ENCODE measurements at places on chromosomes 11 and 22.

DNA sequence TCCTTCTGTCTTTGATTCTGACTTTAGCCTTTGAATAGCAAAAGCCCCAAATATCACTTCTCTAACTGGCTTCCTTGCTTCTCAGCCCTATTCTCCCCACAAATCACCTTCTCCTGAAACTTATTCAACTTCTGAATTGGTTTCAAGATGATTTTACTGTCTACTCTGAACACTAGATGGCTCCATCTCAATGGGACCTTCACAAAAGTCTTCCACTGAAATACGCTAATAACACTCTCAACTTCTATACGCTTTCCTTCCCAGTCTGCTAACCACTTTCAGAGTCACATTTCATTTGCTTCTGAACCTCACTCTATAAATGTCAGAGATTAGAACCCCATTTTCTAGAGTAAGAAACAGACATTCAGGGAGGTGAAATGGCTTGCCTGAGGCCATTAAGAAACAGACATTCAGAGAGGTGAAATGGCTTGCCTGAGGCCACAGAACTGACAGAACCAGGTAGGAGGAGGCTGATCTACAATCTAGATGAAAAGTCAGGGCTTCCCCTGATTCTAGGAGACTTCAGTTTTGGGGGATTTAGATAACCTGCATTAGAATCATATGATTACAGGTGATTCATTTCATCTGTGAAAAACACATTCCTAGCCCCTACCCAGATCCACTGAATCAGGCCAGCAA lies 20.6 kb downstream of the MORC2 start:
- no peak for DNase-seq

GRCh38 chr11:42249956-42250355 lies 790.5 kb upstream of the LRRC4C start:
- DNase-seq: no peak

DNA sequence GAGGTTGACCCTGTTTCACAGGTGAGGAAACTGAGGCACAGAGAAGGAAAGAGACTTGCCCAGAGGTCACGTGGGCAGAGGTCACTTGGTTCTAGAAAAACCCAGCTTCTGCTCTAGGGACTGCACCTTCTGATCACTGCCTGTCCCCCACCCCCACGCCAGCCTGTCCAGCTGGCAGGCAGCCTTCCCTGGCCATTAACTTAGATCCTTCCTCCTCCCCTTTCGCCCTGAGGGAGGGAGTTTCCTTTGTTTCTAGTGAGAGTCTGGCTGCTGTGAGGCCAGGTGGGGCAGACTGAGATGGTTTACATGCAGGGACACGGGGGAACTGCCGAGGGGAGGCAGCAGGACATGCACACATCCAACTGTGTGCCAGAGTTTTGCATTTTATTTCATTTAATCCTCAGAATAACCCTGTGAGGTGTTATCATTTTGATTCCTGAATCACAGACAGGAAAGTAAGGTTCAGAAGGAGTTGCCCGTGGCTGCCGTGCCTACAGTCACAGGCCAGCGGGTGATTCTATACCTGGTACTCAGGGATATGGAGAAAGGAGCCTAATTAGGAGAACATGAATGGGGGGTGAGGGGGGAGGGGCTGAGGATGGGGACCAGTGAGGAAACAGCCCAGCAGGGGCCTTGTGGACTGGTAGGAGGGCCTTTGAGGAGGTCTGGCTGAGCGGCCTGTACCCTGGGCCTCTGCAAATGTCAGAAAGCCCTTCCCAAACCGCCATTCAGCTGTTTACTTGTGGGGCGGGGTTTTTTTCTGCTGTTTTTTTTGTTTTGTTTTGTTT lies 3.4 kb downstream of the FAM83F start:
- DNase-seq: no peak

GRCh38 chr22:37801946-37802309 lies 5.8 kb upstream of the GCAT start:
- no peak for DNase-seq

DNA sequence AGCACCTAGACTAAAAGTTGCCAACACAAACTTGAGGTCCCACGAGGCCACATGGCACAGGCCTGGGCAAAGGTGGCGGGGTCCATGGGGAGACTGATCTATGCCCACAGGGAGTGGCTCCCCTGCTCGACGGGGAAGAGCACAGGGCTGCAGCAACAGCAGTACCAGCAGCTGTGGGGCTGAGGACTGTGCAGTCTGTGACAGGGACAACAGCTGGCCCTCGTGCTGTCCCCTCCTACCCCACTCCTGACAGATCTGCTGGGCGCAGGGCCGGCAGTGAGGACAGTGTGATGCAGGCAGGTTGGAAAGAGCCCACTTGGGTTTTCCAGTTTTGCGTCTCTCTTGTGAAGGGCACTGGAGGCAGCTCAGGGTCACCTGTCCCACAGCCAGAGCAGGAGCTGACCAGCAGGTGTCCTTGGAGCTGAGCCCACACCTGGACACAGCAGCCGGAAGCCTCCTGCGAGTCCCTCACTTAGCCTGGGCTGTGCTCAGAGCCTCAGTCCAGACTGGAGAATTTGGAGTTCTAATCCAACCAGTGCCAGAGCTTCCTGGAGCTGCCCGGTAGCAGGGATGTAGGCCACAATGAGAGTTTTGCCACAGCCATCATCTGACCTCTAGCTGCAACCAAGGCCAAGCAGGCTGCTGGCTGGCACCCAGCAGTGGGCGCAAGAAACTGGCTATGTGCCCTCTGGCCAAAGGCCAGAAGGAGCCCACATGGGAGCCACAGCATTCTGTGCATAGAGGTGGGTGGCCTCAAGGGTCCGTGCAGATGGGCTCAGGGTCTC lies 3.6 kb upstream of the GAS2L1 start:
- no peak for DNase-seq

GRCh38 chr22:37659066-37659896 lies 758 bp downstream of the PDXP start:
- no peak for DNase-seq

DNA sequence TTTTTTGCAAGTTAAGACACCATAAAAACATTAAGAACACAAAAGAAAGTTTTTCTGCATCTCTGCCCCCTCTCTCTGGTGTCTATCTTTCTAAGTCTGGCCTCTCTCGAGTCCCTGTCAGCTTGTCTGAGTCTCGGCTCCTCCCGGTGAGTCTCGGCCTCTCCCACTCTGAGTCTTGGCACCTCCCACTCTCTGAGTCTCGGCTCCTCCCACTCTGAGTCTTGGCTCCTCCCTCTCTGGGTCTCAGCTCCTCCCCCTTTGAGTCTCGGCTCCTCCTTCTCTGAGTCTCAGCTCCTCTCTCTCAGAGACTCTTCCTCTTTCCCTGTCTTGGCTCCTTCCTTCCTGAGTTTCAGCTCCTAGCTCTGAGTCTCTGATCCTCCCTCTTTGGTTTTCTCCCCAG lies 72.5 kb upstream of the AMPD3 start:
- no peak for DNase-seq

DNA sequence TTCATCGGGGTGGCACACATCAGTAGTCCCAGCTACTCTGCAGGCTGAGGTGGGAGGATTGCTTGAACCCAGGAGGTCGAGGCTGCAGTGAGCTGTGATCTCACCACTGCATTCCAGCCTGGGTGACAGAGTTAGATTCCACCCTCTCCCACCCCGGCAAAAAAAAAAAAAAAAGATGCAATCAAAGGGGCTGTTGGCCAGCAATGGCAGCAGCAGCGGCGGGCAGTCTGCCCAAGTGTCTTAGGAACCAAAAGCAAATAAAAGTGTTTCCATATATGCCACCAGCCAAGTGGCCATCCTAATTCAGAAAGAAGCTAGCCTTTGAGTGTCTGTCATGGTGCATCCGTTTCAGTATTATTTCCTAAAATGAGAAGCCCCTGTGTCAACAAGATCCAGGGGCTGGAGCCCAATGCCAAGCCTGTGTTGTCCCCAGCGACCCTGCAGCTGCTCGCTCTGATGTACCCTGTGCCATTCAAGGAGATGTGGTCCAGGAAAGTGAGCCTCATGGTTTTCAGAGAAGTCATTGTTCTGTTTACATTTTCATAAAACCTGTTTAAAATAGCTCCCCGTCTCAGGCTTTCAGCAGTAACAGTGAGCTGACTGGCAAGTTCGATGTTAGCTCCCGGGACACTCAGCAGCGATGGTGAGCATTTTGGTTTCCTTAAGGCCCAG lies 12.5 kb downstream of the CDPF1 start:
- no peak for DNase-seq

DNA sequence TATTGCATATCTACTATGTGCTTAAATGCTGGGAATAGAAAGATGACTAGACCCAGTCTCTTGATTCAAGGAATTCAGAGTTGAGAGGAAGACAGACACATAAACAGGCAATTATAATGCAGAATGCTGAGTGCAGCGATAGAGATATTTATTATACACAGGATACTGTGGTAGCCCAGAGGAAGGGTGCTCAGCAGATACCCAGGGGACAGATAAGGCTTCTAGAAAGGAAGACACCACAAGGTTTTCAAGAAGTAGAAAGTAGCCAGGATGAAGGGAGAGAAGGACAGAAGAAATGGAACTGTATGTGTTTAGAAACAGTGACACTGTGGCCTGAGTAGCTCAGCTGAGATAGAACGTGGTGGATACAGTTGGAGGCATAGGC lies 79.4 kb upstream of the NNMT start:
- DNase-seq: no peak

GRCh38 chr11:129937592-129938238 lies 42.3 kb upstream of the NFRKB start:
- DNase-seq: no peak

DNA sequence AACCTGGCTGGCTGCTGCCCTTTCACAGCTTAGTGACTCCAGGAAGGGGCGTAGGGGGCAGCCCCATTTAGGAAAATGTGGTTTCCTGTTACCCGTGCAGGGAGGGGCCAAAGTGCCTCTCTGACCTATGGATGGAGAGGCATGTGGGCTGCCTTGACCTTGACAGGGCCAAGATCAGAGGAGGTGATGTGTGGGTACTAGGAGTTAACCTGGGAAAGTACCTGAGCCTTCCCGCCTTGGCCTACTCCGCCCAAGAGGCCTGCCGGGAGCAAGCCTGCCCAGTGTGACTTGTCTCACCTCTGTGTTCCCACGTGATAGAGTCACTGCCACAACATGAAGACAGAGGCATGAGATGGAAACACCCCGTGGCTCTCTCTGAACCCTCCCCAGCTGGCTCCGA lies 33.4 kb downstream of the GRAMD4 start:
- no peak for DNase-seq

GRCh38 chr11:13896175-13896980 lies 66.1 kb upstream of the SPON1 start:
- no peak for DNase-seq

- no peak for DNase-seq
Observed at GRCh38 chr11:17651681-17652080, 67.7 kb upstream of the MYOD1 start.

GRCh38 chr11:9562716-9563115 lies 10.8 kb upstream of the WEE1 start:
- no peak for DNase-seq

DNA sequence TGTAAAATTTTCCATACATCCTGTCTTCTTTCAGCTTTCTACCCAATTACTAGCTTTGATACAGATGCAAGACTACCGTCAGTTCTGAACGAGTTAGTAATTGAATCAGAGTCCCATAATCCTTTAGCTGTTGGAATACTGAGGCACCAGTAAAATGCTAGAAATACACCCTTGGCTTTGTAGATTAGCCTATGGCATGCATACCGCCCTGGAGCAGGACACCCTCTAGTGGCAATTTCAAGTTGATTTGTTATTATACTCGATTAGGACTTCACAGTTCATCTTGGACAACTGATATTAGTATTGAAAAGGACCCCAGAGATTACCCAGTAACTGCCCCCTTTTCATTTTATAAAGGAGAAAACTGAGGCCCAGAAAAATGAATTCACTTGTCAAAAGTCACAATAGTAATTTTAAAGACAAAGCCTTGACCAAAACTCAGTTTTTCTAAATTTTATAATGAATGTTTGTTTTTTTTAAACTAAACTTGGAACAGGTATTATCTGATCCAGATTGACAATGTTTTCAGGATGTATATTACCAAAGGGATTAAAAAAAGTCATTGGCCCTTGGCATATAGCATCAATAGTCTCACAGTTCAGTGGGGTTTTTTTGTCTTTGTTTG lies 72.6 kb downstream of the HIPK3 start:
- no peak for DNase-seq

DNA sequence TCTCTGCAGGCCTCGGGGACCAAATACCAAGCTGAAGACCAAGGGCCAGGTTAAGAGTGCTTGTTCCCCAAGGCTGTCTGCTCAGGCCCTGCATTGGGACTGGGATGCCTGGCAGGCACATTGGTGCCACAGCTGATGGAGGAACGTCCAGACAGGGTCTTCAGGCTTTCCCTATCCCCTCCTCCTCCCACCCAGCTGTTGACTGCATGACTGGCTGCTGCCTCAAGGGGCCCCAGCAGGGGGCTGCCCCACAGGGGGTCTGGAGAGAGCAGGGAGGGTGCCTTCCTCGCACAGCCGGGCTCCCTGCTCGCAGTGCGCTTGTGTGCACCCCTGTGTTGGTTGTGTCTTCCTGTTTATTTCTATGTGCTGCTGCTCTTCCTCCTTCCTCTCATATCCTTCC lies 9.9 kb downstream of the RCOR2 start:
- no peak for DNase-seq

DNA sequence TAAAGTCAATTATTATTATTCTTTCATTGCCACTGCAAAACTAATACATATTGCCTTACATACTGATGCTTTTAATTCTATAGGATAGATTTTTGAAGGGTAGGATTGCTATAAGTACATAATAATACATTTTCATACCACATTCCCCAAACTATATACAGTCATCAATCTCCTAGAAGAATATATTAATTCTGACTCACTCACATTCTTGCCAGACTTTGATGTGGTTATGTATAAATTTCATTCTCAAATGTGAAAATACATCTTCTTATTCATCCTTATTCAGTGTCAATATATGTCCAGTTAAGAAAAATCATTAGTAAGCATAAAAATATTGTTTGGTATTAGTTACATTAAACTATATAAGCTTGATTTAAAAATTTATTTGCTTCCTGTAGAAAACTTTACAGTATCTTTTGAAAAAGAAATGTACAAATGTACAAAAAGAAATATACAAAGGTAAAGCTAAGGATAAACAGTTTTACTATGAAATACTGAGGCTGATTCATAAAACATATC lies 458.8 kb upstream of the CNTN5 start:
- DNase-seq: no peak

DNA sequence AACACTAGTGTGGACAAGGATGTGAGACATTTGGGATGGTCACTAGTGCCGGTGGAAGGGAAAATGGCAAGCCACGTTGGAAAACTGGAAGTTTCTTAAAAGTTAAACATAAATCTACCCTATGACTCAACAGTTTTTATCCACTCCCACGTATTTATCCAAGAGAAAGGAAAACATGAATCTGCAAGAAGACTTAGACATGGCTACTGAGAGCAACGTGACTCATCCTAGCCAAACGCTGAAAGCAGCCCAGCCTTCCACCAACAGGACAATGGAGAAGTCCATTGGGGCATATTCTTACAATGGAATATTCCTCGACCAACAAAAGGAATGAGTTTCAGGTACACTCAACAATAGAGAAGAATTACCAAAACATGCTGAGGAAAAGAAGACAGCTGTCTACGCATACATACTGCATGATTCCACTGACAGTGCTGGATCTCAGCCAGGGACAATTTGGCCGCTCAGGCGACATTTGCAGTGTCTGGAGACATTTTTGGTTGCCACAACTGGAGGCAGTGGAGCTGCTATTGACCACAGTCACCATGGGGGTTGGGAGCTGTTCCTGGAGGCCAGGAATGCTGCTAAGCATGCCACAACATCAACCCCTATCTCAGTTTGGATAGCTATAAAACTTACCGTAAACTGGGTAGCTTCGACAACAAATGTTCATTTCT lies 21.2 kb downstream of the SYT13 start:
- no peak for DNase-seq

All from cerebellar nuclear complex (tissue), 1 donor.